ENCODE measurements at places on chromosomes 11 and 22.

DNA sequence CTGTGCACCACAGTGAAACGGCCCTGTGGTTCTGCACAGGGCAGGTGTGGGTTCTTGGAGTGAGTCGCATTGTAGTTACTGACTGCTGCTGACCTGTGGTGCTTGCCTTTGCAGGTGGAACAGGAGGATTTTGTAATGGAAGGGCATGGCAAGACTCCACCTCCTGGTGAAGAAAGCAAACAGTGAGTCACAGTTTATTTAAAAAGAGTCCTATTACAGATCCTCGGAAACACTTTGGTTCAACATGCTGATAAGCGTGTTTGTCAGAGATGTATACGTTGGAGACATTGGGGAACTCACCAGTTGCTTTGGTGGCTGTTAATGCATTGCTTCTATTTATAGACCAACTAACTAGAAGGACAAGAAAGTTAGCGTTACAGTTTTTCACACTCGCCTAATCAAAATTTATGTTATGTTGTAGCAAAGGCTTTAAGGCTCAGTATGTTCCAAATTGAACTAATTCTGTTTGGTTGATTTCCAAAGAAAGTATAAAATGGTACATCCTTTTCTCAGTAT is 21.7 kb upstream of the TNRC6B start:
- no peak for DNase-seq

DNA sequence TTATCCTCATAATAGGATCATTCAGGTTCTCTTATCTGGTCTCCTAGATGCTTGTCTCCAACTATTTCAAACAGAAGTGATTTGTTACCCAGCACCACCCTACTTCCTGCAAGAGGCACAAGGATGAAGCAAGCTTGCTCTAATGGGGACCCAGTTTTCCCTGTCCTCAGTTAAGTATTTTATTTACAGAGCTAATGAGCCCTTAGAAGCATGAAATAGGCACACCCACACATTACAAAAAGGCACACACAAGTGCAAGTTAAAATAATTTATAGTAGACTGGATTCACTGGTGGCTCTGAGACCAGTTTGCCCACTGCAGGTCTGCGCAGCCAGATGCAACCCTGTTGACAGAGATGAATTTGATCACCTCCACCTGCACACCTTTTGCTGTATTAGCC is 167.5 kb downstream of the KIRREL3 start:
- no peak for DNase-seq

DNA sequence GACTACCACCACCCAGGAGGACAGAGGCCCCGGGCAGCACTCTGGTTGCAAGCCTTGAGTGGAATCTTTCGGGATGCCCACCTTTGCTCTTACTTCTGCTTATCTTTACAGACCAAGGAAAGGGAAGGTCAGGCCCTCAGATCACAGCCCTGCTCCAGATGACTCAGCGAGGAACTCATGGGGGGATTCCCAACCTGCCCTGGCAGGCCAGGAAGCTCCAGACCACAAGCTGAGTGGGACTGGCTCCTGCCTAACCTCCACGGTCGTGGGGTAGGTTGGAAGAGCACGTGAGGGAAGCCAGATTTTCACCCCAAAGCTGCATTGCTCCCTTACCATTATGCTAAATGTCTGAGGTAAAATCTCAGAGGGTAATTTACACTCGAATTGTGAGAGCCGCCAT is 11.8 kb downstream of the TBC1D10A start:
- no peak for DNase-seq

DNA sequence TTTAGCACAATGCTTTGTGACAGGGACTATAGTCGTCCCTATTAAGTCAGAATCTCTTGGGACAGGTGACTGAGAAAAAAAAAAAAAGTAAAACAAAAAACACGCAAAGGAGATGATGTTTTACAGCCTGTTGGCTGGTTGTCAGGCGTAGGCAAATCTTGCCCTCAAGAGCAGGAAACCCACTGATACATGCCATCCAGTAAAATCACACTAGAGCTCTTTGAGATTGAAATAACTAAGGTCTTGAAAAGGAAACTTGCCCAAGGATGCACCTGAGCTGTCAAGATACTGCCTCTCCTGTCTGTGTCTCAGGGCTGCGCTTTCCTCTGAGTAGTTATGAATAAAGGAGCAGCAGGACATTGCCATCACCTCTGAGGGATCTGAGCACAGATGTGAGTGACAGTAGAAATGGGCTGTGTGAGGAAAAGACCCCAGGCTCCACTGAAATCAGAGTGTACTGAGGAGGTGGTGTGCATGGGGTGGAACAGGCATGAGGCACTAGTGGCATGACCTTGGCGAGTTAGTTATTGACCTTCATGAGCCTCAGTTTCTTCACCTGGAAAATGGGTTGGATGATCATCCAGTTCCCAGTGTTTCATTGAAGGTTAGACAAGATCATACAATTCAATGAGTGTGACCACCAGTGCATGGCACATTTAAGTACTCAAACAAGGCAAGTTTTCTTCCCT is 23.3 kb downstream of the MICAL2 start:
- DNase-seq: no peak

DNA sequence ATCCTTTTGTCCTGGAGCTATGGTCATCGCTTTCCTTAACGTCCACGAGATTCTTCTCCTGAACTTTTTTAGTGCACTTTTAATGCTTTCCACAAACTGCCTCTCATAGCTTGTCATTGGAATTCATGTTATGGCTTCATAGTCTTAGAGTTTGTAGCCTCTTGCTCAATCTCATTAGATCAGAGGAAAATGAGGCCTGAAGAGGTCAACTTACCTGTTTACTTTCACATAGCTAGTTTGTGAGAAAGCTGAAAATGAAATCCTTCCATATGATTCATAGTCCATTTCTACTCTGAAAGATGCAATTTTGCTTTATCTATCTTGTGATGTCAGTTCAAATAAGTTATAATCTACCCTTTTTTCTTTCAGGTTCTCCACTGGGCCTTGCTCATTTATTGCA is 1747.2 kb upstream of the RAG2 start:
- DNase-seq: no peak

DNA sequence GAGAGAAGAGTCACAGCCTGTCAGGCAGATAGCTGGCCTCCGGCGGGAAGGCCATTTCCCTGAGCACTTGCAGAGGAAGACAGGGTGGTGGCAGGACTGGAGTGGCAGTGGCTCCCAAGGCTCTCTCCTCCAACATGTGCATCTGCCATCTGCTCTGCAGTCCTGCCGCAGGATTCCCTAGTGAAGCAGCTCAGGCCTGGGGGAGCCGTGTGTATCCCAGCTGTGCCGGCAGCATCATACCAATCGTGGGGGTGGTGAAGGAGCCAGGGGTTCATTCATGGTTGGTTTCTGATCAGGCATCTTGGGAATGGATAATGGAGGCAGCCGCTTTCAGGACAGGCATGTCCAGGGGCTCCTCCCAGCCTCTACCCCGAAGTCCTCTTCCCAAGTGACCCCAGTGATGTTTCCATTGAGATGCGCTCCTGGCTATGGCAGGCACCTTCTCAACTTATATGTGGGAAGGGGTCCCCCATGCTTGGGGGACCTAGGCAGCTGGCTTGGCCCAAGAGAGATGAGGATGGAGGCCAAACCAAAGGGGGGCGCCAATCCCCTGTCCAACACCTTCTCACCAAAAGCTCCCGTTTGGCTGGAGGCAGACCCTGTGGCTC is 6.1 kb downstream of the TAGLN start:
- no peak for DNase-seq

DNA sequence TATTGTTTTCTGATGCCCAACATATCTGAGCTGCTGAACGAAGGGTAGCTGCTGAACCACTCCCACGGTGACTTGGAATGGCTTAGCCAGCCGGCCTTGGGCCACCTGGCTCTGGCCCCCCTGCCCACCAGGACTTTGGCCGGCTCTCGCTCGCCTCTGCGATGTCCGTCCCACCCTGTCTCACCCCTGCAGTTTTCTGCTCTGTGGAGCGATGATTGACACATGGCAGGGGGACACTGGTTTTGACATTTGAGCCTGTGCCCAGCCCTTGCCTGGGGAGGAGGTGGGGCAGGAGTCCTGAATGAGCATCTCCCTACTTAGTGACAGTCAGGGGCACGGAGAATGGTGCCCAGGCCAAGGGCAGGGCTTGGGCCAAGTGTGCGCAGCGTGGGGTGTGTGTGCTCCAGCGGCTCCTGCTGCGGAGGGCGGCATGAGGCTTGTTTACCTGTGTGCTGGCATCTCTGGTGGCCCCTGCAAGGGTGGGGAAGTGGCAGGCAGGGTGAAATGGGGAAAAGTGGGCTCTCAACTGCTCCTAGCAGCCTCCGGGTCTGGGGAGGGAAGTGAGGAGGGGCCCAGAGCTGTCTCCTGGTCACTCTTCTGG is 15.7 kb upstream of the CDKN1C start:
- no peak for DNase-seq

DNA sequence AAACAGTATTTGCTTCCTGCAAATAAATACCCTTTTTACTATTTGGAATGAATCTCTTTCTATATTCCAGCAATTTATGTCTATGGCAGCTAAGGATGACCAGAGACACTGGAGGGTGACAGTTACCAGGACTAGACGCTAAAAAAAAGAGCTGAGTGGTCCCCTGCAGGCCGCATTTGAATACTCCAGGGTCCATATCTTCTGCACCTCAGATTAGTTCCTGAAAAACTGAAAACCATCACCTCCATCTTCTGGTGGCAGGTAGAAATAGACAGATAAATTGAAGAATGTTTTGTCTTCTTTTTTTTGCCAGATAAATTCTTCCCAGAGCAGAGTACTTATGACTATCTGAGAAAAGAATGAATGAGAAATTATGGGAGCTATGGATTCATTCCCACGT is 145.6 kb downstream of the CSNK2A3 start:
- no peak for DNase-seq

DNA sequence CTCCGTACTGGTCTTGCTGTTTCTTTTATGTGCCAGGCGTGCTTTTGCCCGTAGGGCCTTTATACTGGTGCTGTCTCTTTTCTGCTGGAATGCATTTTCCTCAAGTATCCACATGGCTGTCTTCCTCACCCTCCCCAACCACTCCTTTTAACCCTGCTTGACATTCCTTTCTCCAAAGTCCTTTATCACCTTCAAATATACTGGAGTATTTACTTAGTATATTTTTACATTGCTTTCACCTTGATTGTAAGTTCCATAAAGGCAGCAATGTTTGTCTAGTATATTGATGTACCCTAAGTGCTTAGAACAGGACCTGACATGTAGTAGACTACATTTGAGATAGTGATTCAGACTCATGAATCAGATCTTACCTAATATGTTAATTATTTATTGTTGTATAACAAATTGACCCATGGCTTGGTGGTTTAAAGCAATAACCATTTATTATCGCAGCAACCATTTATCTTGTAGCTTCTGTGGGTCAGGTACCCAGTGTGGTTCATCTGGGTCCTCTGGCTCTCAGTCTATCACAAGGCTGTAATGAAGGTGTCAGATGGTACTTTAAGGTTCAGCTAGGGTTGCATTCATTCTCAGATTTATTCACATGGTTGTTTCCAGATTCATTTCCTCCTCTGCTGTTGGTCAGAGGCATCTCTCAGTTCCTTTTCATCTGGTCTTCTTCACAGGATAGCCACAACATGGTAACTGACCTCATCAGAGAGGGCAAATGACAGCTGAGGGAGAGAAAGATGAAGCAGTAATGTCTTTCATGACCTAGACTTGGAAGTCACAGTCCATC is 34.2 kb downstream of the DDX10 start:
- no peak for DNase-seq

DNA sequence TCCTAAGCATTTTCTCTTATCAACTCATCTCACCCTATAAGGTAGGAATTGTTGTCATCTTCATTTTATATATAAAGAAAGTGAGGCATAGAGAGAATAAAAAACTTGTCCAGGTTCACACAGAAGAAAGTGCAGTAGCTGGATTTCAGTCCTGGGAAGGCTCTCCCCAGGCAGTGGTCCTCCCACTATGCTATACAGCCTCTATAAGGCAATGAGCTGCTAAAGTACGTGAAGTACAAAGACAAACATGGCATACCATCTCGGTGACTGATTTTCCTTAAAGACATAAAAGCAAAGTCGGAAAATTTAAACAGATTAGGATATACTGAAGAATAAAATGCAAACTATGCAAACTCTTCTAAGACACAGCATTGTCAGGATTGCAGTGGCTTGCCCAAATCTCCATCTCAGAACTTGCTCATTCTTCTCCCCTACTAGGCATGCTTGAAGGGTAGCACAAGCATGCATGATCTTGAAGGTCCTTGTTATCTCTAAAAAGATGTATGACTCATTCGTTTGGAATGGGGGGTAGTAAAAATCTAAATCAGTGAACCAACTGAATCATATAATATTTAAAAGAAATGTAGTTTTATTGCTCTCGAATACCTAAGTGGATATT is 97.8 kb upstream of the CSNK2A3 start:
- no peak for DNase-seq

DNA sequence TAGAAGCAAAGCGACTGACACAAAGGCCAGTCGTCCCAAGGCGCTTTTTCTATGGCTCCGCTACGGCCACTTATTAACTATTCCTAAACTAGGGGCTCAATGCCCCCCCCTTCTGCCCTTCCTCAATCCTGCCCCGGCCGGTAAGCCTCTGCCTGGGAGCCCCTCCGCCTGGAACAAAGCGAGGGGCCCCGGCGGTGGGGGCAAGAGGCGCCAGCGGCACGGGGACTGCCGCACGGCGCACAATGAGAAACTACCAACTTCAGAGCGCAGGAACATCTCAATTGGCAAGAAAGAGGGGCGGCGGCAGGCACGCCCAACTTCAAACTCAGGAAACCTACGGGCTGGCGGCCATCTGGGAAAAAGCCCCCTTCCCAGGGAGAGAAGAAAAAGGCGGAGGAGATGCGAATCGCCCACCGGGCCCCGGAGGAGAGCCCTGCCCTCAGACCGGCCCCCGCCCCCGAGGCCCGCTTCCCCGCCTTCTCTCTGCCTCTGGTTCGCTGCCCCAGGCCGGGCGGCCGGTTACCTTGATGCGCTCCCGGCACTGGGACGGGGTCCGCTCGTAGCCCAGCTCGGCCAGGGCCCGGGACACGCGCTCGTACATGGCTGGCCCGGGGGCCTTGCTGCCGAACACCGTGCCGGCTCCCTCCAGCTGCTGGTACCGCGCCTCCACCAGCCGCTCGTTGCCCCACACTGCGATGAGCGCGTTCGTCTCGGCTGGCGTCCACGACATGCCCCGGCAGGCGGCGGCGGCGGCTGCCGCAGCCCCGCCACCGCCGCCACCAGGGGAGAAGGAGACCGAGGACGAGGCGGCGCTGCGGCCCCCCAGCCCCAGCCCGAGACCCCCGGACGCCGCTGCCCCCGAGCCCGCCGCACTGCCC is 619 bp downstream of the MSANTD2 start:
- no peak for DNase-seq

DNA sequence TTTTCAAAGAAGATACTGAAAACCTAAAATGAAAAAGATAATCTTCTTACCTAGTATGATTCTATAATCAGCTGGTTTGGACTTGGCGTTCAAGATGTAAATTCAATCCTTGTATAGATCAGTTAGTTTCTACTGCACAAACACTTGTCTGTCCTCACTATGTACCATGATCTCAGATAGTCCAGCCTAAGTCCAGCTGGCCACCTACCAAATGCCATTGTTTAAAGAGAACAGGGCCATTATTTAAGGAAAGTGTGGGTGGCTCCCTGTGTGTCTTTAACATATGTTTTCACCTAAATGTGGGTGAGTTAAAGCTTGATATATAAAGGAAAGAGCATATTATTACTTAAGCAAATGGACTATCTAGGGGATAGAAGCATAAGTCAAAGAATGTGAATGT is 38.6 kb downstream of the BLID start:
- DNase-seq: no peak

- DNase-seq: no peak
These were observed 1.8 kb upstream of the SNX19 start for GRCh38 chr11:130918081-130918480.

GRCh38 chr22:46454504-46455269 is 82.7 kb downstream of the CELSR1 start:
- DNase-seq: no peak

- DNase-seq: no peak
These were observed 47.9 kb downstream of the CHRDL2 start for GRCh38 chr11:74683279-74683871.

Data from stimulated activated CD8-positive, alpha-beta memory T cell treated with anti-CD3 and anti-CD28 coated beads, Interleukin-4, amount 100 ng/mL, for 1 hour (primary cell).